HFFc6 (cell line): ENCODE measurements at places on chromosomes 7 and 10. TPM values are rescaled to one million over a fixed set of nuclear protein-coding genes. Genes with fewer than 3 reads are reported as not detected.
A peak's percentile ranks its signal among the peaks of the same experiment; 100 is the strongest.

GRCh38 chr7:75869776-75870379, 9.0 kb upstream of the RHBDD2 start:
- H3K36me3 ChIP-seq: no peaks in the 10 kb centered on the region
- H3K27ac ChIP-seq: no peak overlapping the region
- DNase-seq: no peak

DNA sequence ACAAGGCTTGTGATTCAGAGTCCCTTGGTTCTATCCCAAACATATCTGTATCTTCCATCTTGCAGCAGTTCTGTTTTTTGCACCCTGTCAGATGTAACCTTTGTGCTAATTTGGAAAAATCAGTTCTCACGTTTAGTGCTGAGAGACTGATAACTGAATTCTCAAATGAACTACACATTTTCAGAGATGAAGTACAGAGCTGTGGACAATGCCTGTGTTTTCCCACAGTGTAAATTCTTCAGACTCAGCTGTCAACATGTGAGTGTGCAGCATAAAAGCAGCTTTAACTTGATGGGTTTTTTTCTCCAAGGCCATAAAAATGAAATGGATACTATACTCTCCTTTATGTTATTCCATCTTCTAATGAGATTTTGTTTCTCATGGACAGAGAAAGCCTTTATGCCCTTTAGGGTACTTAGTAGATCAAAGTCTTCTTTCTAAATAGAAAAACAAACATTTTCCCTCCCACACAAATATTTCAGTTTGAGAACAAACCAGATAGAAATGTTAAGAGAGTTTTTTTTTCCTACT, 150.9 kb downstream of the SEMA3A start:
- H3K27ac ChIP-seq: peak overlapping the region; percentile 36; the same call in 1 of the 2 replicates
- peaks cover 23% of the 10 kb centered on the region for H3K36me3 ChIP-seq
- H3K4me1 ChIP-seq: peaks cover 58% of the 10 kb centered on the region
- no peak overlapping the region for H3K4me3 ChIP-seq
- H3K27me3 ChIP-seq: no peaks in the 10 kb centered on the region; the same call in 1 of the 2 replicates
- DNase-seq: no peak

GRCh38 chr7:52269669-52270068, 765.8 kb upstream of the POM121L12 start:
- H3K4me3 ChIP-seq: no peak overlapping the region
- DNase-seq: no peak
- H3K27me3 ChIP-seq: no peaks in the 10 kb centered on the region; the same call in 1 of the 2 replicates
- no peaks in the 10 kb centered on the region for H3K4me1 ChIP-seq
- no peak overlapping the region for H3K27ac ChIP-seq
- H3K36me3 ChIP-seq: no peaks in the 10 kb centered on the region

GRCh38 chr7:91504919-91505318, 240.7 kb downstream of the FZD1 start:
- no peaks in the 10 kb centered on the region for H3K27me3 ChIP-seq
- no peak overlapping the region for H3K4me3 ChIP-seq
- no peaks in the 10 kb centered on the region for H3K4me1 ChIP-seq
- H3K27ac ChIP-seq: no peak overlapping the region
- H3K36me3 ChIP-seq: no peaks in the 10 kb centered on the region

GRCh38 chr10:103327906-103328305, 23.0 kb downstream of the PCGF6 start:
- H3K27ac ChIP-seq: no peak overlapping the region
- peaks cover 8% of the 10 kb centered on the region for H3K36me3 ChIP-seq

The CYP17A1 gene
- total RNA-seq: not detected in 3 replicates

The SCART1 gene
- total RNA-seq: 0.82 to 1.3 TPM (median 1.2 TPM) in 3 replicates

The CDC14C gene
- total RNA-seq: 0.31 TPM in 1 of 3 replicates, not detected in the others

The ASIC3 gene
- 0.09 and 0.42 TPM in 2 replicates for total RNA-seq
